ENCODE measurements at places on chromosomes 7 and 10.

GRCh38 chr7:127252778-127253280 is at the start of gene GRM8:
TSS of gene GRM8 (minus strand) at chr7:127252941.
- DNase-seq, result peak; percentile 70

DNA sequence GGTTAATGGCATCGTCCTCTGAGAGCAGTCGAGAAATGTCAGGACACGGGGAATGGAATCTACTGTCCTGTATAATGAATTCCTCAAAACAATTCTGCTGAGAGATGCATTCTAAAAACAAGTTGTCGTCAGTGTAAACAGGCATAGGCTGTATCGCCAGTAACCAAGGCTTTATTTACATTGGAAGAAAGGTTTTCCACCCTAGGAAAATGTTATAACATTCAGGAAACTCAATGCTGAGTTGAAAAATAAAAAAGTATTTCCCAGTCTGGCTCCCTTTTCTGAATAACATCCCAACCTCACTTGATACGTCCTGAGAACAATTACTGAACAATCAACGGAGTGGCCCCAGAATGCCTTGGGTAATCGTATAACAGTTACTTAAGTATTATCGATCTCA is 79.6 kb upstream of the UCN3 start:
- no peak for DNase-seq

- DNase-seq, result peak; percentile 1
These were observed 80.0 kb downstream of the RBM33 start for GRCh38 chr7:155724327-155725005.

GRCh38 chr10:101525848-101526247 is 62.2 kb downstream of the POLL start:
- no peak for DNase-seq

GRCh38 chr10:65355141-65355680 is 1570.6 kb upstream of the LRRTM3 start:
- no peak for DNase-seq

DNA sequence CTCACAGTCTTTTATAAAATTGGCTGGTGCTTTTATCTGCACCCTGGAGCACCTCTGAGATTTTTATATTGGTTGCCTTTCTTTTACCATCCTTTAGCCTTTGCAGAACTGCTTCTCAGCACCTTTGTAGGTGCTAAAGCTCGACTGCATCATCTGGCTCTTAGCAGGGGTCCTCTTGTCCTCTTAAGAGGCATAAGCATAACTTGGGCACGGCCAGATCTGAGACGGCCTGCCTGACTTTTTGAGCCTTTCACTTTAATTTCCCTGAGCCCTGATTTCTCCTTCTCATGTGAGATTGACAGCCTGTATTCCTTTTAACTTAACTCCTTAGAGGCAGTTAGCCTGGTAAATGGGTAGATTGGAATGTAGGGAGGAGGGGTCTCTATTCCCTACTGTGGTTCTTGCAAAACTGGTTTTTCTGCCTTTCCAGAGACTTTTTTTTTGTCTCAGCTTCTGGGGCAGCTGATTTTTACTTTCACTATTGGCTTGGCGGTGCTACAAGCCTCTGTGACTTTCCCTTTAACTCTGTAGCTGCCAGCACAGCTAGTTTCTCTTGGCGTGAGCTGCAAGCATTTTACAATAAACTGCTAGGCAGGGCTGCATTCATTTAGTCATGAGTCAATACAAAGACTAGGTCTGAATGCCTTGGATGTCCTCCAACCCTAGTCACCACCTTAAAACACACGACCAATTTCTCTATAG is 24.0 kb downstream of the ZPBP start:
- DNase-seq, result peak; percentile 62

GRCh38 chr10:50554995-50555568 is 68.7 kb downstream of the SGMS1 start:
- no peak for DNase-seq

DNA sequence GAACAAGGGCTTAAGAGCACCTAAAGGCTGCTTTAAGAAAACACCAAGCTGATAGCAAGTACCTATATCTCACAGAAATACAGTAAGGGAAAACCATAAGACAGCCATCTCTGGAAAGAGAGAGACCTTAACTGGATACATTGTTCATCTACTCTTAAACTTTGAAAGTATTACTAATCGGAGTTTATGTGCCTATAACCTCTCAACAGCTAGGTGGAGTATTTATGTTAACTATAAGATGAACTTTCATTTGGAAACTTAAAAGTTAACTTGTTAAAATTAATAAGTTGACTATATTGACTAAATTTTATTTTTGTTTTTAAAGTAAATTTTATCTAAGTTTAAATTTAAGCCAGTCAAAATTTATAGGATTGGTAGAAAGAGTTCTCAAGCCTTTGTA is 90.6 kb downstream of the USP6NL start:
- DNase-seq, result no peak
